NCI-H69 (cell line): ENCODE measurements at places on chromosomes 2 and 18.

GRCh38 chr2:230967113-230967512 is 28.8 kb upstream of the SPATA3 start:
- no peak for DNase-seq

- DNase-seq = no peak
Measured at GRCh38 chr2:38091760-38092159, 15.8 kb upstream of the CYP1B1 start.

DNA sequence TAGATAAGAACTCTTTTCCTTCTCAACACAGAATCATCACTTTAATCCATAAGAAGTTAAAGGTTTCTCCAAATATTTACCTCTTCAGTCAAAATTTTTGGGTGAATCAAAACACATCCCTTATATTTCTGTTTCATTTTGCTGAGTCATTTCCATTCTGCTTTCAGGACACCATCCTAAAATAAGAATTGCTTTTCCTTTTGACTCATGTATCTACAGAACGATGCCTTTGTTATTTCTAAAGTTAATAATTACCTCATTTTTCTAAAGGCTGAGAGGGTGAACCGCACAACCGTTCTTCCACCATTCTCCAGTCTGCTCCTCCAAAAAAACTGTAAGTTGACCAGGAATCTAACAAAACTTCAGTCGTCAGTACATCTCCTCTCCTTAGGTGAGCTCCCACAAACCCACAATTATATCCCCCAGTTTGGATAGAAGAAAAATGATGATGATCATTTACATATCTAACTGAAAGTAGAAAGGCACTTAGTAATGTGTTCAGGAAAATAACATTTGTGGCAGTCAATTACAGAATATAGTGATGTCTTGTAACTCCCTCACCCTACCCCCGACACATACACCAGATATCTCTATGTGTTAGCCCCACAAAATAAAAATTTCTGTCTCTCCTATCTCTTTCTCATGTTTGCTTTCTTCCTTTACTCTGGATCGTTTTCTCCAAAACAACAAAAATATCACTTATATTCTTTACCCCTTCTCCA is 162.5 kb downstream of the RAD51AP2 start:
- DNase-seq = no peak

GRCh38 chr2:220192994-220193753 is 565.7 kb downstream of the SLC4A3 start:
- no peak for DNase-seq
